ENCODE measurements at places on chromosomes 6 and 20.

- DNase-seq = no peak
Measured at GRCh38 chr20:12722091-12722490, 286.7 kb upstream of the SPTLC3 start.

DNA sequence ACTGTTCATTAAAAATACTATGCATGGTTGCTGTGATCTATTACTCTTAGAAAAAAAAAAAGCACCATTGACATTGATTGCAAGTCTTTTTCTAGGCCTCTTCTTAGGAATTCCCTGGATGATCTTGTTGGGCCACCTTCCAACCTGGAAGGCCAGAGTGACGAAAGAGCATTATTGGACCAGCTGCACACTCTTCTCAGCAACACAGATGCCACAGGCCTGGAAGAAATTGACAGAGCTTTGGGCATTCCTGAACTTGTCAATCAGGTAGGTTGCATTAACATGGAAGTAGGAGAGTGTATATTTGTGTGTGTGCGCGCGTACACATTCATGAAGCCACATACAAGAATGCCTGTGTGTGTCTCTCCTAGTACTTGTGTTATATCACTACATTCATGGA lies 140.4 kb downstream of the NCOA3 start:
- no peak for DNase-seq

- DNase-seq = no peak
Measured at GRCh38 chr6:122307577-122307976, 91.9 kb upstream of the HSF2 start.

GRCh38 chr6:2266031-2266795 lies 20.8 kb upstream of the GMDS start:
- DNase-seq = no peak

GRCh38 chr6:169622618-169623017 lies 79.2 kb downstream of the WDR27 start:
- DNase-seq = peak; percentile 71

DNA sequence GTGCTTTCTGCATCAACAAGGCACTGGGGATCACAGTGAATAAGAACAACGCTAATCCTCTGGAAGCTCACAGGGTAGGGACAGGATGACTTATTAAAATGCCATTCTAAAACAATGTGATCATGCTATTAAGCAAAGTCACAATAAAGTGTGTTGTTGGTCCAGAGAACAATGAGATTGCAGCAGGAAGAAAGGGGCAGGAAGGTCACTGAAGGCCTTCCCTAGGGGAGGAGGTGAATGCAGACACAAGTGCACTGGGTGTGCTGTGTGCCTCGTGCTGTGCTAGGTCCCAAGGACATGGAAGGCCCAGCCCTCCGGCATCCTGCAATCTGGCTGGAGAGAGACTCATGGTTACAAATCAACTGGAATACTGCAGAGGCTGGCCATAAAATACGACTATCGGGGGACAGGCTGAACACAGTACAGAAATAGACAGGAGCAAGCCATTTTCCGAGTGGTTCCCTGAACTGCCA lies 55.7 kb downstream of the LYRM4 start:
- no peak for DNase-seq

DNA sequence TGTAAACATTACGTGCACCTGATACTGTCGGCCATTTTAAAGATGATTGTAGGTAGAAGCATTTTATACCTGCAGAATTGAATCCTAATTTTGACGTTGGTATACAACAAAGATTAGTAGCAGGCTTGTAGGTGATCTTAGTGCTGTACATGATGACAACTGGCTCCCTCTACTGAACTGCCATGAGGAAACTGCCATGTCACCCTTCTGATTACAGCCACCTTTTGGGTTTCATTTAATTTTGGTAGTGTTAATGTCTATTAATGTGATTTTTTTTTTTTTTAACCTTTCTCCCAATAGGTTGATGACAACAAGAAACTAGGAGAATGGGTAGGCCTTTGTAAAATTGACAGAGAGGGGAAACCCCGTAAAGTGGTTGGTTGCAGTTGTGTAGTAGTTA lies 2.3 kb downstream of the RPS12 start:
- DNase-seq = no peak

GRCh38 chr6:136226674-136227377 lies 23.3 kb downstream of the MTFR2 start:
- DNase-seq = no peak

GRCh38 chr6:155378724-155379123 lies 64.4 kb upstream of the TFB1M start:
- no peak for DNase-seq

GRCh38 chr20:641516-641875 lies 11.5 kb downstream of the SRXN1 start:
- no peak for DNase-seq

GRCh38 chr20:51750770-51751388 lies 17.3 kb downstream of the ATP9A start:
- no peak for DNase-seq

DNA sequence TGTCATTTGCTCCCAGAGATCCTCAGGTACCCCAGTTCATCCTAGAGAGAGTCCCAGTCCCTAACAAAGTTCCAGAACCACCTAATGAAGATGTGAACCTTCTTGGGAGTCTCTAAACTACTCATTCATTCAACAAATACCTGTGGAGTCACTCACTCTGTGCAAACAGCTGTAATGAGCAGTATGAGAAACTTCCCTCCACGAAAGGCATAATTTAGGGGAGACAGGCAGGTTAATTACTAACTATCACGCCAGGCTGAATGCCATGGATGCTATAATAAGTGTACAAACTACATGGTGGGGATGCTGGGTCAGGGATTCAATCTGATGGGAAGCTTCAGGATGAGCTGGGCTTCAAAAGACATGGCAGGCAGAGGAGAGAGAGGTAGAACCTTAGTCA lies 70.1 kb upstream of the AFDN start:
- no peak for DNase-seq

GRCh38 chr6:82022614-82023129 lies 224.9 kb downstream of the IBTK start:
- no peak for DNase-seq

- no peak for DNase-seq
Measured at GRCh38 chr6:16624636-16625290, 136.5 kb downstream of the ATXN1 start.

DNA sequence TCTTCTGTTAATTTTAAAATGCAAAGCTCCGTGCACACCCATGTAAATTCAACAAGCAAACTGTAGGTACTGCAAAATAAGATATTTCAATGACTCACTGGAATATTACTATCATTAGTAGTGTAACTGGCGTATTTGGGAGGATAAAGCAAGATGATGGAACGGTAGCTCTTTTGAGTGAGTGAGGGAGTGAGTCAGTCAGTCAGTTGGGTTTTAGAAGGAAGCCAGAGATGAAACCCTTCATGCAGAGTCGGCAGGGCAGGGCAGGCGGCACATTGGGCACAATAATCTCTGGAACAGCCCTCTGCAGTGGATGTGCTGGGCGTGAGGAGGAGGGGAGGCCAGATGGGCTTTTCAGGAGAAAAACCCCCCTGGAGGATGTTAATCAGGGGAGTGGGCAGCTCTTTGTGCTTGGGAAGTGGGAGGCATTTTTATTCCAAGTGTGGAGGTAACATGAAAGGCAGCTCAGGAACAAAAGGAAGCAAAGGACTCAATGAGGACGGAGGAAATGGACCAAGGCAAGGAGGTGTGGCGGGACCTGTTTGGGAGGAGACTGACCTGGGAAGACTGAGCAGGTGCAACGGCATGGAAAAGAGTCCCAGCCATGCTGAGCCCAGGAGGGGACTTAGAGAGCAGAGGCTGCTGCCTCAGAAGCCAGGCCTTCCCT lies 171.2 kb downstream of the ZDHHC14 start:
- no peak for DNase-seq

GRCh38 chr6:82739303-82739702 lies 326.3 kb downstream of the UBE3D start:
- no peak for DNase-seq

- no peak for DNase-seq
Measured at GRCh38 chr6:48664826-48665225, 553.8 kb upstream of the PTCHD4 start.

GRCh38 chr6:168877821-168878282 lies 375.8 kb downstream of the THBS2 start:
- DNase-seq = no peak

DNA sequence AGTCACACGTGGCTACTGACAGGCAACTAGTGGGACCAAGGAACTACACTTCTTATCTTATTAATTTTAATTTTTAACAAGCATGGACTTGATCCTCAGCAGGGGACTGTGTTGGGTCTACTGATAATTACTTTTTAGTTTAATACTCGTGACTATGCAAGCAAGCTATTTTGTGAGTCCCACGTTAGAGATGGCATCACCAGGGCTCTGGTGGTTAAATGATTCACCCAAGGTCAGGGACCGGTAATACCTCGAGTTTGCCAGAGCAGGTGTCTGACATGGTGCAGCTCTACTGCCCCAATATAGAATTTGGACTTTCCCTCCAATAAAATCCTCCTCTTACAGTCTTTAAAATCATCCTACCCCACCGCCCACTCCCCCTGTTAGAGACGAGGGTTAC lies 98.6 kb upstream of the RIN2 start:
- DNase-seq = no peak

DNA sequence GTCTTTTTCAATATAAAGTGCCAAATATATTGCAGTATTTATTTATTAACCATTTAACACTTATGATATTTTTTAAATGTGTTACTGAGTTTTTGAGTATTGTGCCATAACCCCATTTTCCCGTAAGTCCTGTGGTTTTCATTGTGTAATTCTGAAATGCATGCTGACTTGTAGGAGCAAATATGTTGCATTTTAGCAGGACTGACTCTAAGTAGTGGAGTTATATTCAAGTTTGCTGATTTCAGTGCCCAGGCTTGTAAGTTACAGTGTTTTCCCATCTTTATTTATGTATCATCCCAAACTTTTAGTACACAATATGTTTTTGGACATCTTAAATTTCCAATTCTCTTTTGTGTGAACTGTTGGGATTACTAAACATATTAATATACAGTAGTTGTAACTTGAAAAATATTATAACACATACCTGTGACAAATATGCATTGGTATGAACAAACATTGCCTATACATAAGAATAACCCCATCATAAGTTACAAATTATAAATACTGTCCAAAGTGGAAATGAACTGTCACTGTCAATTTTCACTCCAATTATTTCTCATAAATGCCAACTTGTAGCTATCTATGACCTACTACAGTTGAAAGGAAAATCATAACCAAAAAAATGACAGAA lies 179.3 kb upstream of the RUNX2 start:
- DNase-seq = no peak

- no peak for DNase-seq
Measured at GRCh38 chr6:71034563-71035345, 77.9 kb upstream of the B3GAT2 start.

DNA sequence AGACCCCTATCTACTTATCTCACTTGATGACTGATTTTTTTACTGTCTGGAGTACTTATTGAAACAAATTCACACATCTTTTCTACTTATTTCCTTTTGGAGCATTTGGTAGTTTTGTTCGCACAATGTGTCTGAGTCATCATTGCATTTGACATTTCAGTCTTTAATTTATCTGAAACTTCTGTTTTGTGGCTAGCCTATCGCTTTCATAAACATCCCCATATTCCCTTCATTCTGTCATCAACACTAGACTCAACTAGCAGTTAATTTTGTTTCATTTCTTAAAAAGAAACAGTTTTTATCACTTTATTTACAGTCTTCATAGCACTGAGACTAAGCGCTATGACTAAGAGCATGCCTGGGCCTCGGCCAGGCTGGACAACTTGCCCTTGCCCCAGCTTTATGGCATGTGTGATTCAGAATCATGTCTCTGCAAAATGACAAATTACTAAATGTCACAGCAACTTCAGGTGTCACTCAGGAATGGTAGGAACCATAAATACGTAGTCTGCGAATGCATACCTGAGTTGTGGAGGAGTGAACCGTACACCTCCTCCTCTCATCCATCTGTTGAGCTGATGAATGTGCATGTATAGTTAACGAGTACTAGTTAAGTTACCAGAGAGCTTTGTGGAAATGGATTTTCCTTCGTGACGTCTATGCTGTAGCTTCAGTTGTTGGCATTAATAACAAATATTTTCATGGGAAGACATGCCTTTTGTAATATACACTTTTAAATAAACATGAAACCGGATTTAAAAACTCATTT lies 16.2 kb downstream of the L3MBTL3 start:
- no peak for DNase-seq

GRCh38 chr6:148407372-148407771 lies 64.7 kb downstream of the SASH1 start:
- DNase-seq = no peak

- DNase-seq = no peak
Measured at GRCh38 chr6:136464874-136465273, 85.3 kb downstream of the MAP7 start.

GRCh38 chr20:47861116-47861515 lies 75.8 kb upstream of the SULF2 start:
- DNase-seq = no peak

- no peak for DNase-seq
Measured at GRCh38 chr20:34074101-34074760, 37.8 kb downstream of the EIF2S2 start.

- DNase-seq = no peak
Measured at GRCh38 chr20:40268321-40269075, 420.5 kb downstream of the MAFB start.

GRCh38 chr20:53739799-53740785 lies 146.5 kb upstream of the ZNF217 start:
- peak; percentile 32 for DNase-seq

DNA sequence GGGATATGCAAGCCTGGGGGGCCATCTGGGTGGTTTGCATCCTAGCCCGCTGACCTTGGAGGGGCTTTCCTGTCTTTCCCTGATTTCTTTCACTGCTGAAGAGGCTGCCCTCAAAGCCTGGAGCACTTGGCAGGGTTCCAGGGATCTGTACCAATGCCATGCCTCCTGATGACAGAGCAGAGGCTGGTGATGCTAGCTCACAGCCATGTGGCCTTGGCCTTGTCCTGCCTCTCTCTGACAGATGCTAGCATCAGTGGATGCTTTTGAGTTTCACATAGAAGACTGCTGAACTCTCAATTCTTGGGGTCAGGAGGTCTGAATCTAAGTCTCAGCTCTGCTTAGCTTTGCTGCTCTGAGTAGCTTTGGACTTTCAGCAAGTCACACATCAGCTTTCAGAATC lies 21.9 kb upstream of the RREB1 start:
- DNase-seq = peak; percentile 22

- DNase-seq = no peak
Measured at GRCh38 chr6:118187568-118188164, 280.6 kb downstream of the SLC35F1 start.

DNA sequence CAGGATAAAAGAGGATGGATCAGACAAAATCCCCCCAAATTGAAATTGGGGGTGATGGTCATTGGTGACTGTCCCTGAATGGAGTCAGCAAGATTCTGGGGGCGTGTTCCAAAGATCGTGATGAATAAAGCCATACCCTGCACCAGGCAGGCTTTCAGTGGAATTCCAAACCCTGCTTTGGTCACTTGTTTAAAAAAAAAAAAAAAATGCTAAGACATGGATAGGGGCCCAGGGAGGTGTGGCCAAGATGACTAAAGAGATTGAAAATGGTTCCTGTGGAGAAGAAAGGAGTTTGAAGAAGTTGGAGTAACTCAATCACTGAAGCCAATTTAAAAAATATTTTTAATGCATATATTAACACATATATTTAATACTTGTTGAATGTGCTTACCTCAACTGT lies 161.4 kb upstream of the KCNG1 start:
- DNase-seq = no peak
